ENCODE measurements at places on chromosomes 13 and 19.

DNA sequence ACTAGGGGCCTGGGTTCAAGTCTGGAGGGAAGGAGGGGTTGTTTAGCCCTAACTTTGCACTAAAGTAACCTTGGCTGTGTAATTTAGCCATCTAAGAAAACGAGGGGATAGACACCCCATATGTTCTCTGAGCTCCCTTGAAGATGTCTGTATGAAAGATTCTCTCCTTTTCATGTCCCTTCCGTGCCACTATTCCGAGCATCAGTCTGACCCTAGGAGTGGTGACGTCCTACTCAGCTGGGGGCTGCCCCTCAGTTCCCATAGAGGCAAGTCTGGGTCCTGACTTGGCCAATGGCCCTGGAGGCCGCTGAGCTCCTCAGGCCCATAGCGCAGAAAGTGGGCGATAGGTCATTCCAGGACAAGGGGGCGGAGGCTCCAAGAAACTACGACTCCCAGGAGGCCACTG is 790 bp upstream of the WDFY2 start:
- no peak for DNase-seq

GRCh38 chr19:13430790-13431582 is 75.3 kb downstream of the CACNA1A start:
- no peak for DNase-seq

DNA sequence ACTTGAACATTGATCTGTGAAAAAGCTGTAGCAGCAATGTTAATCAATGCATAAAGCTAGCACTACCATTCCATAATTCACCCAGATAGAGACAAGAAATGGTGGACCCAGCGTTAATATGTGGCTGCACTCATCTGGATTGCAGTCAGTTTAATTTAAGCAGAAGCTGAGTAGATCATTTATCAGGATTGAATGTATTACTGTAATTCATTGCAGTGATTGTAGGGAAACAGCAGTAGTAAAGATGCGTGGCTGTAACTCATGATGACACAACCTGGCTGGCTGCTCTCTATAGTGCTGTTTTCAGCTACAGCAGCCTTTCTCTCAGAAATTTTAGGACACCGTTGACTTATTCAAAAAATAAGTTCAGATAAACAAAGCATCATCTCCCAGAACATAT is 499.5 kb upstream of the SLITRK6 start:
- no peak for DNase-seq

DNA sequence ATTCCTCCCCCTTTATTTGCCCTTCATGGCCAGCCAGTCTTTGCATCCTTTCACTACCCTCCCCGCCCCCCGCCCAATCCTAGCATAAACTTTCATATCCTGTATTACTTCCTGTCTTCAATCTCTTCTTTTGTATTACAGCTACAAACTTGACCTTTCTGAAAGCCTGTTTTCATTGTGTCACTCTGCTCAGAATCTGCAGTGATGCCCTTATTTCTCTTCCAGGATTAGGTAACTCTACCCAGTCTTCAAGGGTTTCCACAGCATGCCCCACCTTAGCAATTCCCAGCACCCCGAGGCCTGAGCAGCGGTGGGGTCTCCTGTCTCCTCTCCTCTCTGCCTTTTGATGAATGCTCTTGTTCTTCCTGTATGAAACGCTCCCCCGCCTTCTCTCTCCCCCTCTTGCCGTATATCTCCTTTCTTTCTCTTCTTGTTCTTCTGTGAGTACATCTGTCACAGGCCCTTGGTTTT is 145.6 kb downstream of the SHISA2 start:
- no peak for DNase-seq
